ENCODE measurements at places on chromosomes 1 and 21.

DNA sequence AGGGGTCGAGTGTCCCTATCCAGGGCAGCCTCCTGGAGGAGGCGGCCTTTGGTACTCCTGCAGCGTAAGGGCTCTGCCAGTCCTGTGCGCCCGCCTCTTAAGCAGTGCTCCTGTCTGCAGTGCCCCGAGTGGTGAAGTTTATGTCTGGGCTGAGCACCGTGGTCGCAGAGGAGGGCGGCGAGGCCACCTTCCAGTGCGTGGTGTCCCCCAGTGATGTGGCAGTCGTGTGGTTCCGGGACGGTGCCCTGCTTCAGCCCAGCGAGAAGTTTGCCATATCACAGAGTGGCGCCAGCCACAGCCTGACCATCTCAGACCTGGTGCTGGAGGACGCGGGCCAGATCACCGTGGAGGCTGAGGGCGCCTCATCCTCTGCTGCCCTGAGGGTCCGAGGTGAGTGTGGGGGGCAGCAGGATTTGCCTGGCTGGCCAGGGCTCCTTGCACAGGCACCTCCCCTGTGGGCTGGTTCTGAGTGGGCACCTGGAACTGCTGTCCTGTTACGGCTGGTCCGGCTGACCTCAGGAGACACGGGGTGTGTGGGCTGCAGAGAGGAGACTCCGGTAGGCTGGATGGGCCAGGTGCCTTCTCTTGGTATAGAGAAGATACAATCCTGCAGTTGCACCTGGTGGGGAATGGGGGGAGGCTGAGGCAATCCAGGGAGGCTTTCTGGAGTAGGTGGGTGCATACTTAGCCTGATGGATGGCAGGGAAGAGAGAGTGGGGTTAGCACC lies 66.8 kb downstream of the OBSCN start:
- DNase-seq, result no peak

DNA sequence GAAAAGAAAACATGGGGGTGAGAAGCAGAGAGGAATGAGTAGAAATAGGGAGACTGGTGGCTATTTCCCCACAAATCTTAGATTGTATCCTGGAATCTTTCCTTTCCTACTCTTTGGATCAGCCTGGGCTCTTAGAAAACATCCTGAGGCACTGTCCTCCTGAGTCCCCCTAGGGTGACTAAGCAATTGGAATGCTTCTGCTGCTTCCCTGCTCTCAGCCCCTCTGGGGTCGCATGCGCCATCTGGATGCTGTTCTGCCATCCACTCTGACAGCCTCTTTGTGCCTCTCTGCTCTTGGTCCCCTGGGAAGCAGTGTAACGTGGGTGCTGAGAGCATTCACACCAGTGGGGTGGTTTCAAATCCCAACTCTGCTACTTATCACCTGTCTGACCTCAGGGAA lies 443.0 kb downstream of the SIPA1L2 start:
- no peak for DNase-seq

GRCh38 chr1:215793180-215793579 lies 226.1 kb downstream of the KCTD3 start:
- DNase-seq, result no peak

DNA sequence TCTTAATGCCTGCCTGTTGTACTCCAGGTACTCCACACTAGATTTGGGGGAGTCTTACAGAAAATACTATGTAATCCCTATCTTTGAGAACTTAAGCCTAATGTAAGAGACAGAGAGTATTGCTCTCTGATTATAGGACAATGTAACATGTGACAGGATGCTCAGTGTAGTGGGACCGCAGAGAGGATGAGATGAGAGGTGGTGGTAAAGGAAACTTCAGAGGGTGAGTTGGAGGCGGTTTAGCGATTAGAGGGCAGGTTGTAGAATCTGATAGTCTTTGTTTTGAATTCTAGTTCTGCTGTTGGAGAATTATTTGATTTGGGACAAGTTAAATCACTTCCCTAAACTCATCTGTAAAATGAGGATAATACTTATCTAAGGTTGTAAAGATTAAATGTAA lies 5.4 kb downstream of the SOAT1 start:
- no peak for DNase-seq

DNA sequence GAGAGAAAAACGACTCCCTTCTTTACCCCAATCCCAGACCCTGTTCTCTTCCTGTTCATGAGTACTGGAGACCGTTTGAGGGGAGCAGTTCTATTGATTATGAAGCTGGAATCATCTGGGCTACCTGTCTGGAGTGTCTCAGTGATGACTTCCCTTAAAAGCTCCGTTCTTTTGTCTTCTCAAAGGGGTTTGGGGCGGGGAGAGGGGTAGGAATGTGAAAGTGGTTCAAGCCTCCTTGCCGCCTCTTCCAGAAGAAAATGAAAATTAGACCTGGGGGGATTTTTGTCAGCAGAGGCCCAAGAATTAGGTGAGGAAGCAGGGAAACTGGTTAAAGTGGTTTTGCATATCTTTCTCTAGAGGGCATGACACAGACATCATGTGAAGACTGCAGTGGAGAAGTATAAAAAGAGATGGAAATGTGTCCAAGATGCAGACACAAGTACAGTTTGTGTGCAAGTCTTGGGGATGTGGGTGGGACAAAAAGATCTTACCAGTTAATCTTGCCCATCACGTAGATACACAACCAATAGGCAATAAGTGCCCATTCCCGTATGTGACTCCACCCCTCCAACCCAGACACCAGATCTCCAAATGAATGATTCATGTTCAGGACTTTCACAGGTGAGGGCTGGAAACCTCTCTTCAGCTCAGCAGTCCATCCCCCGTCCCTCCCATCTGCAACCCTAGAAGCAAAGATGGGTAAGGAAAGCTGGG lies 470 bp upstream of the MTMR11 start:
- no peak for DNase-seq

GRCh38 chr1:227947386-227947675 lies 401 bp downstream of the WNT9A start:
- DNase-seq, result no peak

DNA sequence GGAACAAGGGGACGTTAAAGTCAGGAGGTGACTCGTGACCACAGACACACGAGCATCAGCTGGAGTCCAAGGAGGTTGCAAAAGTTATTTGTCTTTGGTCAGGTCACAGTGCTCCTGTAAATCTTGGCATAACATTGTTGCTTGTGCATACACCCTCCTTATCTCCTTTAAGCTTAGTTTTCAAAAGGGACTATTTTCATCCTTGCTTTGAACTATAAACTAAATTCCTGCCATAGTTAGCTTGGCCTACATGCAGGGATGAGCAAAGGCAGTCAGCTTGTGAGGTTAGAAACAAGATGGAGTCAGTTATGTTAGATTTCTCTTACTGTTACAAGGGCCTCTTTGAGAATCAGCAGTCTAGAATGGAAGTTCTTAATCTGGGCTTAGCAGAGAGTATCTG lies 28.0 kb upstream of the FASLG start:
- no peak for DNase-seq

DNA sequence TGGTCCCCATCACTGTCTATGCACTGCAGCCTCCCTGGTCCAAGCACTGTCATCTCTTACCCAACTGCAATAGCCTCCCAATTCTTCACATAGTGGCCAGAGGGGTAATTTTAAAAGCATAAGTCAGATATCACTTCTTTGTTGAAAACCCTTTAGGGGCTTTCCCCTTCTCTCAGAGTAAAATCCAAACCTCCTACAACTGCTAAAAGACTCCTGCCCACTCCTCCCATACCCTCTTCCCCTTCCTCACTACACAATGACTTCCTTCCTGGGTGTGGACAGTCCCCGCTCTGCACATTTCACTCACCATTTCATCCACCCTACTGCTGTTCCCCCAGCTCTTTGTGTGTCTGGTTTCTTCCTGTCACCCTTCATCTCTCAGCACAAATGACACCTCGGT lies 8.3 kb downstream of the MCOLN2 start:
- DNase-seq, result no peak

DNA sequence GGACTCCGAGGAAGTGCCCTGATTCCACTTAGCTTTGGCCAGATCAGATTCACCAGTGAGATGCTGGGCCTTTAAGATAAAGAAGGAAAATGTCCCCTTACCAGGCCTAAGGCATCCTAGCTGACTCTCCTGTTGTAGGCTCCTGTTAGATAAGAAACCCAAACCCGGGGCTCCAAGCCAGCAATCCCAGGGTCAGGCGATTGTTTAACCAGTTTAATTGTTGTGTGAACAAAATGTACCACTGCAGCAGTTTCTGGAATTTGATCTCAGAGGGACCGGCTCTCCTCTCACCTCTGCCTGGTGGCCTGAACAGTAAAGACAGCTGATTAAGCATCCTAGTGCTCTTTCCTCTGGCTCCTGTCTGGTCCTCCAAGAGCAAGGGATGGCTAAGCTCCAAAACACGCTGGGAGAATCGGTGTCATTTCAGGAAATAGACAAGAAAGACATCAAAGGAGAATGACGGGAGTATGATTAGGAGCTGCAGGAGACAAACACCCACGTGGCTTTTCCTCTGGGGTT lies 9.3 kb upstream of the KLHDC8A start:
- DNase-seq, result no peak

GRCh38 chr1:178461104-178461503 lies 35.7 kb downstream of the CLEC20A start:
- DNase-seq, result no peak

- DNase-seq, result no peak
Measured at GRCh38 chr1:116879478-116880133, 30.1 kb upstream of the PTGFRN start.

DNA sequence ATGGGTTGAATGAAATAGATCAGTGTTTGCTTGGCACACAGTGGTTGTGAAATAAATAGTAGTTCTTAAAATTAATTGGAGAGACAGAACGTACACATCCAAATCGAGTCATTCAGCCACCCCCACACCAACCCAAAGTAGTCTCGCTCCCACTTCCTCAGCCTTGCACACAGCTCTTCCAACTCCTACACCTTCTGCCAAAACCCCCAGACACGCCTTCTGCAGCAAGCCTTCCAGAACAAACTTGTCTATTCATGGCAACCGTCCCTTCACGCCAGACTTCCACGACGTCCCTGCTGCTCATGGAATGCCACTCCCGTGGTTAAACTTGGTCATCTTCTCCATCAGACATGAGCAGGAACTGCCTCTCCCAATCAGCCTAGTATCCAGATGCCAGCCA lies 37.5 kb upstream of the RD3 start:
- no peak for DNase-seq

GRCh38 chr1:230315099-230315498 lies 111.0 kb downstream of the PGBD5 start:
- DNase-seq, result no peak

DNA sequence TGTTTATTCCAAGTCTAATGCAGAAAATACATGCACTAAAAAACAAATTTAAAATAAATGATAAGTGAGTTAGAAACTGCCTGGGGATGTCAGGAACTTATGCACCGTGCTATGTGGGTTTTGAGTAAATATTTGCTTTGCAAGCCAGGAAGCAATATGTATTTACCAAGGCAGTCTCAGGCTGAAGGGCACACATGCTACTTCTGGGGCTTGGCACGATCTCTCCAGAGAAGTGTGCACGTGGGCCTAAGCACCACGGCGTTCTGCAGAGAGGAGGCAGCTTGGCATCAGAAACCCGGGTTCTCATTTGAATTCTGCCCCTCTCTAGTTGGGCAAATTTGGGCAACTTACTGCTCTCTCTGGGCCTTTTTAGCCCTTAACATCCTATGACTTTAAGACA lies 72.6 kb upstream of the ROR1 start:
- no peak for DNase-seq

GRCh38 chr1:53545663-53546408 lies 86.6 kb downstream of the DMRTB1 start:
- DNase-seq, result no peak

GRCh38 chr1:17162941-17163340 lies 42.0 kb upstream of the PADI1 start:
- DNase-seq, result no peak

DNA sequence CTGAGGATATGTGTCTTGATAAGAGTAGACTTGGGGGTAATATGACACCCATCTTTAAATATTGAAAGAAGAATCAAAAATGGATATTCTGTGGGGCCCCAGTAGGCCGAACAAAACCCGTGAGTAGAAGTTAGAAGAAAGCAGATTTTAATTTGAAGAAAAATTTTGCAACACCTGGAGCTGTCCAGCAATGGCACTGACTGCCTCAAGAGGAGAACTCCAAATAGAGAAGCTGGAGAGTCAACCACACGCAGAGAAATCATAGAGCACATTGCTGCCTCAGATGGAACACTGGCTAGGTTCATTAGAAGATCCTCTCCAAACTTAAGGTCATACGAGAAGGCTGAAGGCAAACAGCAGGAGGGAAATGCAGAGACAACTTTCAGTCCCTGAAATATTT lies 6.8 kb downstream of the NHLH1 start:
- no peak for DNase-seq

DNA sequence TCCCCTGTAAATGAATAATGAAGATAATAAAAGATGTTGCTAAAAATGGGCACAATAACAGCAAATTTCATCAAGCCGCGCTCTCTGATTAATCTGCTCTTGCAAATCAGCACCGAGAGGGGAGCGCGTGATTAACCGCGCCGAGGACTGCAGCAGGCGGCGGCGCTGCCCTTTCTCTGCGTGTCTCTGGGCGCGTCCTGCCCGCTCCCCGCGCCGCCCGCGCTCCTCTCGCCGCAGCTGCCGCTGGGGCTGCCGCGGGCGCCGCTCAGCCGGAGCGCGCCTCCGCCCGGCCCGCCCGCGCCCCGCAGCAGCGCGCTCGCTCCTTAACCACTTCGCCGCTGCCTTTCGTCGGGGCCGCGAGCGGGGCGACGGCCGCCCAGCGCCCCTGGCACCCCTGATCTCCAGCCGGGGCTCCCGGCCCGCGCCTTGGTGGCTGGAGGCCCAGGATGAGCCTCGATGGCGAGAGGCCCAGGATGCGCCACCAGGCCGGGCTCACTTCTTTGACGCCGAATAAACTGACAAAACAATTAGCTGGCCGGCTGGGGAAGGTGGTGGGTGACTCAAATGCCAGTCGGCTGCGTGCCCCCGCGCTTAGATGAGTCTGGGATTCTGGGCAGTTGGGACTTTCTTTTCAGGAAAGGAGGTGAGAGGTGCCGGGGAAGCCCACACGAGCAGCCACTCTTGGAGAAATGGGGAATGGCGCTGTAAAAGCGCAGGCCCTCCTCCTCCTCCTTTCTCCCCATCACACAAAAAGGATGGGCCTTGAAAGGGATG lies 221.4 kb upstream of the PKN2 start:
- no peak for DNase-seq

GRCh38 chr1:187264995-187265602 lies 436.4 kb downstream of the PLA2G4A start:
- DNase-seq, result no peak

GRCh38 chr1:54380290-54380882 lies 25.8 kb downstream of the SSBP3 start:
- no peak for DNase-seq

GRCh38 chr1:7857985-7858384 lies 5.1 kb upstream of the UTS2 start:
- no peak for DNase-seq

DNA sequence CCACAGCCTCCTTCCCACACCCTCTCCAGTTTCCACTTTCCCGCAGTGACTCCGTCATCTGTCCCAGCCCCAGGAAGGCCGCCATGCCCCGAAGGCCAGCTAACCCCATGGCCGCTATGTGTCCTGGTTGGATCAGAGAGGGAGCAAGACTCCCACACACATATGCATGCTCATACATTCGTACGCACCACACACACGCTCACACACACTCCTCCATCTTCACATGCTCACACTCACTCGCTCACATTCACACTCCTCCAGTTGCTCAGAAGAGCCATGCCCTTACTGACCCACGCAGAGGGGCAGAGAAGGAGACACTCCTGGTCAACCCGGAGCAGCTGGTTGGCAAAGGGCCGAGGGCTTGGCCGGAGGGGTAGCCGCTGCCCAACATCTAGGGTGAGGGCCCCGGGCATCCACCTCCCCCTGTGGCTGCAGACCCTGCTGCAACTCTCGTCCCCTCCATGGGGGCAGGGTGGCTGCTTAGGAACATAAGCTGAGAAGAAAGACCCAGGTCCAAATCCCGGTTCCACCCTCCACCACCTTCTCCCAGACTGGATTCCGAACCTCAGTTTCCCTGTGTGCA lies 122.3 kb upstream of the SLC25A33 start:
- DNase-seq, result no peak

- no peak for DNase-seq
Measured at GRCh38 chr1:61173118-61173517, 90.8 kb downstream of the NFIA start.

Data from KG1 (cell line).